ENCODE measurements at places on chromosomes 6 and 20.

- no peak for DNase-seq
These were observed 41.2 kb upstream of the PDE10A start for GRCh38 chr6:165704045-165704748.

- no peak for DNase-seq
These were observed 271.4 kb upstream of the MAN1A1 start for GRCh38 chr6:119620846-119621555.

GRCh38 chr6:19369785-19370184 lies 467.4 kb upstream of the ID4 start:
- no peak for DNase-seq

DNA sequence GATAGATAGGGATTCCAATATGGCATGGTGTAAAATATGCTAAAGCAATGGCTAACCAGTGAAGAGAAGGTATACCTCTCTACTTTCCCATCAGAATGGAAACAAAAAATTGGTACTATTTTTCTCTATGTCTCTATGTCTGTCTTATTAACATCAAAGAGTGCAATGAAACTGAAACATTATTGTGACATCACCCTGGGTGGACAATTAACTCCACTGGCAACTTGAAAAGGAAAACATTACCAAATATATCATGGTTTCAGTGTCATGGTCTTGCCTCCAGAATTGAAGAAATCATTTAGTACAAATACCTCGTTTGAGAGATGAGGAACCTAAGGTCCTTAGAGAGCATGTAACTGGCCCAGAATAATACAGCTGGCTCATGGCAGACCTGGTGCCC lies 1132.5 kb upstream of the MAP3K7 start:
- no peak for DNase-seq

DNA sequence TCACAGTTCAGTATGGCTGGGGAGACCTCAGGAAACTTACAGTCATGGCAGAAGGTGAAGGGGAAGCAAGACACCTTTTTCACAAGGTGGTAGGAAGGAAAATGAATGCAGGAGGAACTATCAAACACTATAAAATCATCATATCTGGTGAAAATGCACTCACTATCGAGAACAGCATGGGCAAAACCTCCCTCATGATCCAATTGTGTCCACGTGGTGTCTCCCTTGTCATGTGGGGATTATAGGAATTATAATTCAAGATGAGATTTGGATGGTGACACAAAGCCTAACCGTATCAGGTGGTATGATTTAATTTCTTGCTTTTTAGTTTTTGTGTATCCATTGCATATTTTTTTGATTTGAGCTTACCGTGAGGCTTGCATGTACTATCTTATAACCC lies 133.2 kb upstream of the SYNCRIP start:
- no peak for DNase-seq

GRCh38 chr6:108942556-108943492 lies 94.6 kb downstream of the ARMC2 start:
- no peak for DNase-seq

- DNase-seq: no peak
These were observed 2.5 kb downstream of the GTF2H5 start for GRCh38 chr6:158170656-158171081.

GRCh38 chr6:169479783-169480495 lies 221.9 kb downstream of the WDR27 start:
- no peak for DNase-seq

DNA sequence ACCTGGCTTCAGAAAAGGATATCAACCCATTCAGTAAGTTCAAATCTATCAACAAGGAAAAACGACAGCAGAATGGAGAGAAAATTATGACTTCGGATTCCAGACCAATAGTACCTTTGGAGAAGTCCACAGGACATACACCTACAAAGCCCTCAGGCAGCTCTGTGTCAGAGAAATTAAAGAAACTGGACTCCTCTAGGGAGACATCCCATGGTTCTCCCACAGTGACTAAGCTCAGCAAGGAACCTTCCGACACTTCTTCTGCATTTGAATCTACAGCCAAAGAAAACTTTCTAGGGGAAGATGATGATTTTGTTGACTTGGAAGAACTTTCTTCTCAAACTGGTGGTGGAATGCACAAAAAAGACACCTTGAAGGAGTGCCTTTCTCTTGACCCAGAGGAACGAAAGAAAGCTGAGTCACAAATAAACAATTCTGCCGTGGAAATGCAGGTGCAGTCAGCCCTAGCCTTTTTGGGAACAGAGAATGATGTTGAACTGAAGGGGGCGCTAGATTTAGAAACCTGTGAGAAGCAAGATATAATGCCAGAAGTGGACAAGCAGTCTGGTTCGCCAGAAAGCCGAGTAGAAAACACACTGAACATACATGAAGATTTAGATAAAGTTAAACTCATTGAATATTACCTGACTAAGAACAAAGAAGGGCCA lies 67.4 kb upstream of the HINT3 start:
- no peak for DNase-seq

DNA sequence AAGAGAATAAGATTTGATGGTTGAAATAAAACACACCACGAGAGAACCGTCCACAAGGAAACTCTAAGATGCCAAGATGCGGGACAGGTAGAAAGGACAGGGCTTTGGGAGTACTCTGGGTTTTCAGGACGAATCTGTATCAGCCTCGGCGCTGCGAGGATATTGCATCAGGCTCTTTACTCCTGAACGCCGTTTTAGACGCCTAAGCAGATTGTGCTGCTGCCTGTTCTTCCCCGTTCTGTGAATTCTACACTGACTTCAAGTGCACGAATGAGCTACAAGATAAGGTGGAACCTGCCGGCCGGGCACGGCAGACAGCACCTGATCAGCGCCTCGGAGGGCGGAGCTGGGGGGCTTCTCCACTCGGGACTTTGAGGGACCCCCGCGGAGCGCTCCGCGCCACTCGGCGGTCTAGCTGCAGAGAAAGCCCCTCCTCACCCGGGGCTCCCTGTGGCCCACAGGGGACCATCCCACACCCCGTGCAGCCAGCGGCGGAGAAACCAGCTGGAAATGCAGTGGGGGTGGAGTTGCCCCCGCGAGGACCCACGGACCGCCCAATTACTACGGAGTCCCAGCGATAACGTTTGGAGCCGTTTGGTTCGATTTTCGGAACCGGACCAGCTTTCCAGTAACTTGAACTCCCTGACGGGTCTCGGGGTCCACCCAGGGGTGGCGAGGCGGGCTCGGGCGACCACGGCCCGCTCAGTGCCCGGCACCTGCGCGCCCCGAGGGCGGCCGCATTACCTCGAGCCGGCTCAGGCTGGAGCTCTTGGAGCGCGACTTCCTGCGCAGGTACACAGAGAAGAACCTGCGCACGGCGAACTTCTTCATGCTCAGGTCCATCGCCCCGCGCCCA lies 646 bp downstream of the RPS6KA2 start:
- DNase-seq: no peak

- no peak for DNase-seq
These were observed 56.8 kb upstream of the FABP7 start for GRCh38 chr6:122722746-122723145.

DNA sequence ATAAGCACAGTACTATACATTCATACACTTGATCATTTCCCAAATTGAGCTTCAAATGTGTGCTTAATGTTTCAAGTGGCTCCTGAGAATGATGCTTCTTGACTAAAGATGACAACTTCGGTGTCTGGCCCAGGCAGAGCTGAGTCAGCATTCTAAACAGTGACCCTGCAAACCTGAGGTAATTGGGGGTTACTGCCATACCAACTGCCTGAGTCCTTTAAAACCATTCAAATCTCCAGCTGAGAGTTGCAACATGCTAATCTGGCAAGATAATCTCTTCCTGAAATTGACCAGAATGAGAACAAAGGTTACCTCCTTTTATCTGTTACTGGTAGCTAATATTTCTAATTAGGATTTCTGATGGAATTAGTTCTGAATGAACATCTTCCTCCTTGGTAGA lies 8.2 kb downstream of the BACH2 start:
- DNase-seq: no peak

- DNase-seq: no peak
These were observed 28.8 kb downstream of the RWDD2A start for GRCh38 chr6:83221889-83222479.

GRCh38 chr6:146146836-146147235 lies 118.0 kb downstream of the GRM1 start:
- no peak for DNase-seq

GRCh38 chr6:34717466-34717865 lies 20.9 kb upstream of the ILRUN start:
- DNase-seq: no peak

Measured in NCI-H2107 (cell line).